ENCODE measurements at places on chromosomes 3 and 15.

- no peak for DNase-seq
Measured at GRCh38 chr15:50057905-50058639, 61.0 kb downstream of the ATP8B4 start.

DNA sequence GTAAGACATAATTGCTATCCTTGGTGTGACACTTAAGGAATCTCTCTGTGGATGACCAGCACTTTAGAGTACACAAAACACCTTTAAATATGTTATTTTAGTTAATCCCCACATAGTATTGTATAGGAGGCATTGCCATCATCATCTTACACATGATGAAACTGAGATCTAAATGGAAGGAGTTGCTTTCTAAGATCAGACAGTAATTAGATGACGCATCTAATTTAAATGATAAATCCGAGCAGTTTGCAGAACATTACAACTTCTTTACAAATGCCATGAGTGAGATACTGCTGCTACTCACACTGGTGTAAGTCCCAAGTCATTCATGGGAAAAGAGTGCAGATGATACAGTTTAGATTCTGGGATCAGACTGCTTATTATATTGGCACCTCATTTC lies 431.9 kb downstream of the MFSD1 start:
- DNase-seq: no peak

DNA sequence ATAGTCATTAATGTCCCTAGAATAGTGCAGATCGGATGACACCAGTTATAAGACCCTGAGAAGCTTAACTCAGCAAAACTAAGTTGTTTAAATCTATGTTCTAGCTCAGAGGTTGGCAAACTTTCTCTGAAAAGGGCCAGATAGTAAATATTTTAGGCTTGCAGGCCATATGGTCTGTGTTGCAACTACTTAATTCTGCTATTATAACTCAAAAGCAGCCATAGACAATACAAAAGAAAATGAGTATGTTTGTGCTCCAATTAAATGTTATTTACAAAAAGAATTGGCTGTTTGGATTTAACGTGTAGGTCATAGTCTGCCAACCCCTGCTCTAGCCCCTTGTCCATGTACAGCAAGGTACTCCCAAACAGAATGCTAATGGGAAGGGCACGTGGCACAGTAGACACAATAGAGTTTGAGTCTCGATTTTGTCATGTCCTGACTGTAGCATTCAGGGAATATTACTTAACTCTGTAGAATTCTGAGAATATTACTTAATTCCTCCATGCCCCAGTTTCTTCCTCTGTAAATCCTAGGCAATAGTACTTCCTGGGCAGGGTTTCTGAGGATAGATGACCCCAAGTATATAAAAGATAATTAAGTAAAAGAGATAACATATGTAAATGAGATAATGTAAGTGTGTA lies 70.5 kb upstream of the ATP2C1 start:
- no peak for DNase-seq

DNA sequence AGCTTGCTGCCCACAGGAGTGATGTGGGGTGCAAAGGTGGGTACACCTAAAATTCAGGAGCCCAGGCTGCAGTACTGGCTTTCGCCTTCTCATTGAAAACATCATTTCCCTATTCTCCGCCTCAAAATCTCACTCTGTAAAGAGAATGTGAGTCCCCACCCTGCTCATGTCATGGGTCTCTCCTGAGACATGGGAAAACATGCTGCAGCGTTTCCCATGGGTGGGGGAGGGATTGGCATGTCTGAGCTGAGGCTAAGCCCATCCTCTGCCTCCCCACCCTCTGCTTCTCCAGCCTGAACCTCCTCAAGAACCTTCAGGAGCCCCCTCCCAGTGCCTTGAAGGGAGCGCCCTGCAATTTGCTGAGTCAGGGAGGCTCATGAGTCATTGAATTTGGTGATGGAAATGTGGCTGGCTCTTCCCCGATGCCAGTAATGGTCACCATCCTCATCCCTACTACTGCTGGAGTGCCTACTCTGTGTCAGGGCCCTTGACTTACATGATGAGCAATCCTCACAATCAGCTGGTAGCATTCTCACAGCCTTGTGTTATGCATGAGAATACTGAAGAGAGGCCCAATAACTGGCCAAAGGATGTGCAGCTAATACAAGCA lies 28.8 kb downstream of the WNT5A start:
- DNase-seq: no peak

DNA sequence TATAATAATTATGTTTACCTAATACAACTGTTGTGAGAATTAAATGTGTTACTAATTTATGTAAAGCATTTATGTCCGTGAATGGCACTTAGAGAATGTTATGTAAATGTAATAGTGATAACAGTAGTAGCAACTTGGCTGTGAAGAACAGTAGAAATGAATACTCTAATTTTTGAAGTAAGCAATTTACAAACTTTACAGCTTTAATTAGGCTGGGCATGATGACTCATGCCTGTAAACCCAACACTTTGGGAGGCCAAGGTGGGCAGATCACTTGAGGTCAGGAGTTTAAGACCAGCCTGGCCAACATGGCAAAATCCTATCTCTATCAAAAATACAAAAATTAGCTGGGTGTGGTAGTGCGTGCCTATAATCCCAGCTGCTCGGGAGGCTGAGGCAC lies 33.9 kb upstream of the IREB2 start:
- DNase-seq: no peak

DNA sequence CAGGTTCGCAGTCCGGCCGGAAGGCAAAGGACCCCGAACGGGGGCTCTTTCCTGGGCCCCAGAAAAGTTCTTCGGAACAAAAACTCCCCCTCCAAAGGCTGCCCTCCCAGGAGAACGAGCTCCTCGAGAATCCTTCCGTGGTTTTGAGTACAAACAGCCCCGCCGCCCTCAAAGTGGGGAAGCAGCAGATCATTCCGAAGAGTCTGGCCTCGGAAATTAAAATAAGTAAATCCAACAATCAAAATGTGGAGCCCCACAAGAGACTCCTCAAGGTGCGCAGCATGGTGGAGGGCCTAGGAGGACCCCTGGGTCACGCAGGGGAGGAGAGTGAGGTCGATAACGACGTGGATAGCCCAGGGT lies 1.3 kb downstream of the ARHGEF26 start:
- no peak for DNase-seq

- no peak for DNase-seq
Measured at GRCh38 chr3:127260416-127260815, 27.4 kb downstream of the PRR20G start.

DNA sequence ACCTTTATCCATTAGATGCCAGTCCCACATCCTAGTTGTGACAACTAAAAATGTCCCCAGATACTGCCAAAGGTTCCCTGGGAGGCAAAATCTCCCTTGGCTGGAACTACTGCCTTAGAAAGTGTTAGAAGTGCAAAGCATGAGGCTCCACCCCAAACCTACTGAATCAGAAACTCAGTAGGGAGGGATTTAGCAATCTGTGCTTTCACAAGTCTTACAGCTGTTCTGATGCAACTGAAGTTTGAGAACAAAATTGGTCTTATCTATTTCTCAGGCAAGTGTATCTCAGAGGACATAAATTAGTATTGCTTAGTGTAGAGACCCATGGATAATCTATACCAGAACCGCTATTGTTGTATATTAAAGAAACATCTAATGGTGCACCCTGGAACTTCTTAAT lies 70.2 kb downstream of the CLDN1 start:
- DNase-seq: no peak

DNA sequence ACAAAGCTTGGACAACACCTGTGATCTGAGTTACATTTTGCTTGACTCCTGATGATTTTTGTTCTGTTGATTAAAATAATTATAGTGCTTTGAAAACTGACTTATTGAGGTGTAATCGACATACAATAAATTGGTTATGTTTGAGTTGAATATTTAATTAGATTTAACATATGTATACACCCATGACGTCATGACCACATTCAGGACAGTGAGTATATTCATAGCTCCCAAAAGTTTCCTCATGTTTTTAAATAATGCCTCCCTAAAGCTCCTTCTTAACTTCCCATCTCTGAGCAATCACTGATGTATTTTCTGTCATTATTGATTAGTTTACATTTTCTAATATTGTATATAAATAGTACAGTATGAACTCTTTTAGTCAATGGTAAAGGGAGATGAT lies 801.2 kb downstream of the PDCD6IP start:
- no peak for DNase-seq

DNA sequence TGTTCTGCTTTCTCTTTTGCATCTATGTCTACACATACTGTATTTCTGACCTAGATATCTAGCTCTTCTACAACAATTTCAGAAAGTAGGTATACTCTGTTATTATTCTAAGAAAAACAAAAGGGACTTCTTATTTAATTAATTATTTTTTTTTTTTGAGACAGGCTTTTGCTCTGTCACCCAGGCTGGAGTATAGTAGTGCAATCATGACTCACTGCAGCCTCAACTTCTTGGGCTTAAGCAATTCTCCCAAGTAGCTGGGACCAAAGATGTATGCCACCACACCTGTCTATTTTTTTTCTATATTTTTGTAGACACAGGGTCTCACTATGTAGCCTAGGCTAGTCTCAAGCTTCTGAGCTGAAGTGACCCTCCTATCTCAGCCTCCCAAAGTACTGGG lies 130.6 kb downstream of the MBNL1 start:
- DNase-seq: no peak

GRCh38 chr3:54713455-54713854 lies 214.4 kb downstream of the LRTM1 start:
- DNase-seq: no peak

GRCh38 chr15:76327191-76328105 lies 9.1 kb upstream of the ISL2 start:
- DNase-seq: no peak

- DNase-seq: no peak
Measured at GRCh38 chr3:169146179-169146665, 517.3 kb downstream of the MECOM start.

- DNase-seq: no peak
Measured at GRCh38 chr15:36831125-36831903, 251.9 kb downstream of the CDIN1 start.

- no peak for DNase-seq
Measured at GRCh38 chr3:114884213-114884923, 262.7 kb downstream of the ZBTB20 start.

- DNase-seq: no peak
Measured at GRCh38 chr3:52128118-52128683, 26.0 kb downstream of the POC1A start.

- no peak for DNase-seq
Measured at GRCh38 chr15:68776477-68777270, 44.0 kb downstream of the ANP32A start.

GRCh38 chr3:78003090-78003489 lies 963.2 kb downstream of the ROBO2 start:
- no peak for DNase-seq

GRCh38 chr3:124907957-124908356 lies 20.8 kb upstream of the ITGB5 start:
- DNase-seq: no peak

DNA sequence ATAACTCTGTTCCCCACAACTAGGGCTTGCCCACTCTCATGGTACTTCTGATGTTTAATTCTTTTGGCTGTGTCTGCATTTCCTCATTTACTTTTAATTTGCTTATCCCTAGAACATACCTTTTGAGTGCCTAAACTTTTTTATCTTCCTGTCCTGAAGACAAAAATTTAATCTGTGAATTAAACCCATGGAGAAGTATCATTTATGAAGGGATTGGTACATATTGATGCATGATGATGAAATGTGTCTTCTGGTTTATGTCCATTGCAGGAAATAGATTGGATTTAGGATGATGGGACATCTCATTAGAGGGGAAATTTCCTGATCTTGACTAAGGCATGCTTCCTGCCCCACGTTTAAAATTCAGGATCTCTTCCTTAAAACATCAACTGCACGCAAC lies 109.5 kb downstream of the PGPEP1L start:
- no peak for DNase-seq

DNA sequence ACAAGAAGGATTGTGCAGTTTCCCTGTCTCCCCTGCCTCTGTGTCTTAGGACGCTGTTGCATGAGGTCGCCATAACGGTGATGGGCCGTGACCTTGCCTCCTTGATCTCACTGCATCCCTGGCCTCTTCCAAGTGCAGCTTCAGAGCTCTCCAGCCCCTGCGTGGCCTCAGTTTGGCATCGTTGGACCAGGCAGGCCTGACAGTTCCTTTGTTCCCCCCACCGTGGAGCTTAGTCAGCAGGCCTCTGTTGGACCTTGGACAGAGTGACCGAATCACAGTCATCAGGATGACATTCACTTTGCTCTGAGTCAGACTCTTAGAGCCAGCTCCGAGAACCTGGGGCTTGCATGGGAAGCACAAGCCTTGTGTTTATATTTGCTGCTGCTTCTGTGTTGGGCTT lies 139.4 kb downstream of the OPA1 start:
- no peak for DNase-seq

DNA sequence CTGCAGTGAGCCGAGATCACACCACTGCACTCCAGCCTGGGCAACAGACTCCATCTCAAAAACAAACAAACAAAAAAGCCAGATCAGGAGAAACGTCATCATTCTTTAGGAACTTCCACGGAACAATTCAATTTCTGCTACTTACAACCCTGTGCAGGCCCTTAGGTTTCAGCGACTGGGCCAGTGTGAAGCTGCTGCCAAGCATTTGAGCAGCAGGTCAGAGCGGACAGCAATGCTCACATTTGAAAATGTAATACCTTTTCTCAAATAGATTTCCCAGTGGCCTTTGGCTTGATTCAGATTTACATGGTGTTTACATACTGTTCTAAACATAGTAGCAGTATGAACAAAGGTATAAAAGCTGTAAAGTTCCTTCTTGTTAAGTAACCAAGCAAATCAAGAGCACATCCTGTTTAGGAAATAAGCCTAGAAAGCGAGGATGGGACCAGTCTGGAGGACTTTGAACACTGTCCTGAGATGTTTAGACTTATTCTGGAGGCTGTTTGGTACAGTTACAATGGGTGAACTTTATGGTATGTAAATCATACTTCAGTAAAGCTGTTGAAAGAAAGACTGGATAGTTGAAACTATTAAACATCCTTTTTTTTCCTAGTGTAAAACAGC lies 141.2 kb downstream of the HCN4 start:
- no peak for DNase-seq

DNA sequence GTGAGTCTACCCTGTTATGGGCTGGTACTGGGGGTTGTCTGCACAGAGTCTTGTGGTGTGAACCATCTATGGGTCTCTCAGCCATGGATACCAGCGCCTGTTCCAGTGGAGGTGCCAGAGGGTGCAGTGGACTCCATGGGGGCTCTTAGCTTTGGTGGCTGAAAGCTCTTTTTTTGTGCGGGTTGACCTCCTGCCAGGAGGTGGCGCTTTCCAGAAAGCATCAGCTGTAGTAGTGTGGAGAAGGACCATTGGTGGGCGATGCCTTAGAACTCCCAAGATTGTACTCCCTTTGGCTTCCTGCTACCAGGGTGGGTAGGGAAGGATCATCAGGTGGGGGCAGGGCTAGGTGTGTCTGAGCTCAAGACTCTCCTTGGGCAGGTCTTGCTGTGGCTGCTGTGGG lies 602.6 kb downstream of the RSL24D1 start:
- no peak for DNase-seq

- DNase-seq: no peak
Measured at GRCh38 chr3:37949866-37950265, 40.7 kb upstream of the VILL start.

- DNase-seq: no peak
Measured at GRCh38 chr3:69324362-69325025, 61.4 kb downstream of the FRMD4B start.

GRCh38 chr15:79007066-79007465 lies 62.2 kb upstream of the CTSH start:
- DNase-seq: no peak

- no peak for DNase-seq
Measured at GRCh38 chr3:37899711-37900306, 38.1 kb downstream of the CTDSPL start.

- no peak for DNase-seq
Measured at GRCh38 chr3:129890125-129890524, 3.4 kb downstream of the TMCC1 start.

GRCh38 chr3:176905331-176905730 lies 292.0 kb downstream of the TBL1XR1 start:
- no peak for DNase-seq

GRCh38 chr3:65379223-65379622 lies 659.5 kb downstream of the MAGI1 start:
- DNase-seq: no peak
